ENCODE measurements at places on chromosomes 5 and 9. TPM values are rescaled to one million over a fixed set of nuclear protein-coding genes. Genes with fewer than 3 reads are reported as not detected.

Gene ACTBL2
- 0.04 TPM for total RNA-seq

Gene HSPA4
- total RNA-seq: 128 TPM

Gene OXCT1
- total RNA-seq: 24.8 TPM

Gene PLAC8L1
- 0.23 TPM for total RNA-seq

Gene IFNB1
- not detected for total RNA-seq

Gene MINAR2
- not detected for total RNA-seq
